ENCODE measurements at places on chromosomes 7 and 10.
A peak's percentile ranks its signal among the peaks of the same experiment; 100 is the strongest.

GRCh38 chr7:119545118-119545517, 727.9 kb upstream of the KCND2 start:
- no peak for DNase-seq

DNA sequence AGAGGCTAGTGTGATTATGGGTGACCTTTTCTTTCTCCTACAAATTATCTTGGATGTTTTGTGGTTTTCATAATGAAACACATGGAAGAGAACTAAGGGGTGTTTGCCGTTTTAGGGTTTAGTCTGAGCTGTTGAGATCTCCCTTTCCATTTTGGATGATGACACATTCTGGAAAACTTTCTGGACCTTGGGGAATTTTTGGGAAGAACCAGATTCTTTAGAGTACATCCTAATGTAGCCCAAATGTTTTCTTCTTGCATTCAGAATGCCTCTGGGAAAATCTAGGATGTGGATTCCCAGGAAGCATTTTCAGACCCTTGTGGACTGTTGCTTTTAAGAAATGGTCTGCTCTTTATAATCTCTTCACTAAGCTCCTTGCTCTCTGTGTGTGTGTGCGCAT, 165.7 kb downstream of the SORCS3 start:
- DNase-seq, result no peak

GRCh38 chr7:142720986-142721385, 28.3 kb upstream of the PRSS1 start:
- no peak for DNase-seq

DNA sequence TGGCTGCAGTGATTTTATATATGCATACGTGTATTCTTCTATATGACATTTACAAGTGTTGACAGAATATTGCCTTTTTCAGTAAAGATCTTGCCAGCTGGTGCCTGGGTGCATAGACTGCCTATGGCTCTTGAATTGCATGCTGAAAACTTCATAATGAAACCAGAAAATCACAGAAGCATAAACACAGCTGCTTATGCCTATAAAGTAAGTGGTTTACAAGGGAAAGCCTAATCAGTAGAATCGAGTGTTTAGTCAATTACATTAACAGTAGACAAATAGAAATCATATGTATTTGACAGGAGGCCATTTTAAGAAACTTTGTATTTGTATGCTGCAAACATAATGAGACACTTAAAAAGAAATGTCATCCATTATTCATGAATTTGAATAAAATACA, 82.5 kb downstream of the TMEM168 start:
- no peak for DNase-seq

GRCh38 chr10:44966129-44966815, 6.7 kb downstream of the RASSF4 start:
- no peak for DNase-seq

- DNase-seq, result no peak
Measured at GRCh38 chr7:95478272-95479037, 7.3 kb upstream of the ASB4 start.

- no peak for DNase-seq
Measured at GRCh38 chr7:86748843-86749719, 105.4 kb downstream of the GRM3 start.

GRCh38 chr7:2014391-2015241, 218.1 kb downstream of the MAD1L1 start:
- no peak for DNase-seq

- no peak for DNase-seq
Measured at GRCh38 chr10:69668721-69669120, 38.7 kb downstream of the FAM241B start.

DNA sequence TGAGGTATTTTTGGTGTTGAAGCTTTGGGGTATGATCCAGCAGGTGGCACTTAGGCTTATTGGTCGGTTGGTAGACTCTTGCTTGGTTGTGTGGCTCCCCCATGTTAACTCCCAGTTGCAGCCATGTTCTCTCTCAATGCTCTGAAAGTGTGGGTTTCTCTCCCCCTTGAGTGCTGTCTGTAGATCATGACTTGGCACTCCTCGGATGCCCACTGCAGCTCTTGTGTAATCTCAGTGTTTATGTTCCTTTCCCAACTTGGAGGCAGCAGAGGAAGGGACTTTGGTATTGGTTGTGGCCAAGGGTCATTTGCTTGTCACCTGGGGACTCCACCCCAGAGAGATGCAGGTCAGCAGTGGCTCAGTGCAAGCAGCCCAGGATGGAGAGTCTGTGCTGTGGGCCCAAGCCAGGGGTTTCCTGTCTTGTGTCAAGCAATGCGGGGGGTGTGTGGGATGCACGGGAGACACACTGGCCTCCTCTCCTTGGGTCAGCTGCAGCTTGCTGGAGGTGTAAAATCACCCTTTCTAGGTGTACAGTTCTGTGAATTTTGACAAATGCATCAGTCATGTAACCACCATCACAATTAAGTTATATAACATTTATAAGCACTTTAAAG, 36.9 kb downstream of the PIK3CG start:
- no peak for DNase-seq

- no peak for DNase-seq
Measured at GRCh38 chr7:124566583-124566982, 199.0 kb downstream of the GPR37 start.

DNA sequence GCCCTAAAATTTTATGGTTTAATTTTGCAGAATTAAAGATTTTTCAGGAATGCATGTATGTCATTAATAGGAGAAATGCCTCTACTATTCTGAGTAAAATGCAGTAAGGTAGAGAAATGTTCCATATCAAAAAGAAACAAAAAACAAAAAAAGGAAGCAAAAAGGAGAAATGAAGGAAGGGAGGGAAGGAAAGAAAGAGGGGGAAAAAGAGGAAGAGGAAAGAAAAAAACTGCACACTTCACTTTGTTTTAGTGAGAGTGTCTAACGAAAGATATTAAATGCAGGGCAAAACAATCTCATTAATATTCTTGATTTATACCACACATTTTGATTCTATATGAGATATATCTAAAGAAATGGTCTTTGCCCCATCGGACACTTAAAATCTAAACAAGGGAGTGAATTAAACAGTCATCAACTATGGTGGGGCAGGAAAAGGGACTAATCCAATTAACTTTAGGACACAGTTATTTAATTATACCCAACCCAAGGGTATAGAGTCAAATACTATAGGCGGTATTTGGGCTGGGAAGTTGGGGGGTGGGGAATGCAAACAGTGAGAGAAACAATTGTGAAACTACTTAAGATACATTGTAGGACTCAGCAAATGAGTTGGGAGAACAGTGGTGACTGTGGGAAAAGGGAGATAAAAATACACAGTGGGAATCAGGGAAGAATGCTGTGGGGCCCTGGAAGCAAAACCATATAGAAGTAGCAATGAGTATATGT, 27.0 kb downstream of the IMMP2L start:
- DNase-seq, result no peak

DNA sequence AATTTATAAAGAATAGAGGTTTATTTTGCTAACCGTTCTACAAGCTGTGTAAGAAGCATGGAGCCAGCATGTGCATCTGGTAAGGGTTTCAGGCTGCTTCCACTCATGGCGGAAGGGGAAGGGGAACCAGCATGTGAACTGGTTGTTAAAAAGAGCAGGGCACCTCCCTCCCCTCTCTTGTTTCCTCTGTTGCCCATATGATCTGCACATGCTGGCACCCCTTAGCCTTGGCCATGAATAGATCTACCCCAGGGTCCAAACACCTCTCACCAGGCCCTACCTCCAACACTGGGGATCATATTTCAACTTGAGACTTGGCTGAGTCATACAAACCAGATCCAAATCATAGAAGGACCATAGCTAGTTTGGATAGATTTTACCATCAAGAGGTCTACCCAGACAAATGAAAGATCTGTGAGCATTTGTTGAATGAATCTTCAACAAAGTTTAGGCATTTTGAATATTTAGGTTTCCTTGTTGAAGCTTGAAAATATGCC, 36.0 kb upstream of the NRP1 start:
- no peak for DNase-seq

- no peak for DNase-seq
Measured at GRCh38 chr10:113905756-113906155, 51.3 kb downstream of the NHLRC2 start.

DNA sequence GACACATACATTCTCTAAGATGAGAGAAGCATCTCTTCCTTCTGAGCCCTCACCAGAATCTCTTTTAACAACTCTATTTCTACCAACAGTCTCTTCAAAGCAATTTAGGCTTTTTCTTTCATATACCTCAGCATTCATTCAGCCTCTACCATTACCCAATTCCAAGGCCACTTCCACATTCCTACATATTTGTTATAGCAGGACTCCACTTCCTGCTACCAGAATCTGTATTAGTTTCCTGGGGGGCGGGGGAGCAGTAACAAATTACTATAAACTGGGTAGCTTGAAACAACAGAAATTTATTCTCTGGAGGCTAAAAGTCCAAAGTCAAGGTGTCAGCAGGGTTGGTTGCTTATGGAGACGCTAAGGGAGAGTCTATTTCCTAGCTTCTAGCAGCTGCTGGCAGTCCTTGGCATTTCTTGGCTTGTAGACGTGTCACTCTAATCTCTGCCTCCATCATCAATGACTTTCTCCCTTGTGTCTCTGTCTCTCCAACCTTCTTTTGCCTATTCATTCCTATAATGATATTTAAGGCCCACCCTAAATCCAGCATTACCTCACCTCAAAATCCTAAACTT, 7.4 kb downstream of the PRPS1L1 start:
- no peak for DNase-seq

DNA sequence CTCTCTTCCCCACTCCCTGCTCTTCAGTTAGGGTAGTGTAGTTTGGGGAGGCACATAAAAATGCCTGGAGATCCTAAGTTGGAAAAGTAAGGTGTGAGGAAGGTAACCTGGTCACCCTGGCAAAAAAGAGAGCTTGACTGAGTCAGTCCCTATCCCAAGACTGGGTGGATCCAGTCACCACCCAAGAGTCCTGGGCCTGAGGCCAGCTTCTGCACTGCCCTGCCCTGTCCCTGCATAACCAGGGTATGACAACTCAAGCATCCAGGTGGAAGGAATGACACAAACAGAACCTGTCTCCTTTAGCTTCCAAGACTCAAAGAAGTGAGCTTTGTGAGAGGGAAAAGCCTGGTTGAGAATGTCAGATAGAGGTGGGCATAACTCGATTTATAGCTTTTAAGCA, 26.9 kb upstream of the SORBS1 start:
- DNase-seq, result peak; percentile 18

DNA sequence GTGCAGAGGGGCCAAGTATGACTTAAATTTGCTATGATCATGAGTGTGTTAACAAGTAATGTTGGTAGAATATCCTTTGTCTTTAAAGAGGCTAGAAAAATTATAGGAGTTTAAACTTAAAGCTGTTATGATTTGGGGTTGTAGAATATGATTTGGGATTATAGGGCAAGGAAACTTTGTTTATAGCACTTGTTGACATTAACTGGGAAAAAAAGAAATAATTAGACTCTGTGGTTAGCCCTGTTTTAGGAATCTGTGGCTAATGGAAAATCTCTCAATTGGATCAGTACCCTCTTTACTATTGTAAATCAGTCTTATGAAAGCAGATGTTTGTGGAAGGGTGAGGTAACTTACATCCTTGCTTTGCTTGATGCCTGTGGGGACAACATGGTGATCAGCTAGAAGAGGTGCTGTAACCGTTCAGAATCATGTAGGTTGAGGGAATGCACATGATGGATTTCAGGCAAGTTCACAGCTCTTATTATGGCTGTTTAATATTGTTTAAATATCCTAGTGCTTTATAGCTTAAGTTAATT, 11.1 kb downstream of the ING3 start:
- no peak for DNase-seq

GRCh38 chr10:126433351-126433750, 45.1 kb upstream of the ADAM12 start:
- DNase-seq, result no peak

DNA sequence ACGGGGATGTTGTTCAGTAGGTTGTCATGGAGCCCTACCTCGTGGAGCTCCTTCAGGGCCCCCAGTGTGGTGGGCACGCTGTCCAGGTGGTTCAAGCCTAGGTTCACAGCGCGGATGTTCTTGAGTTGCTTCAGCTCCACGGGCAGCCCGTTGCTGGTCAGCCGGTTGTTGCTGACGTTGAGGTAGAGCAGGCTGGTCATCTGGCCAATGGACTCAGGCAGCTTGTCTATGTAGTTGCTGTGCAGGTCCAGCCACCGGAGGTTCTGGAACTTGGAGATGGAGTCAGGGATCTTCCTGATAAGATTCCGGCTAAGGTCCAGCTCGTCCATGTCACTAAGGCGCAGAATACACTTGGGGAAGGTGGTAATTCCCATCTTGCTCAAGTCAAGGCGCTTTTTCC, 26.0 kb downstream of the LRRC18 start:
- no peak for DNase-seq

DNA sequence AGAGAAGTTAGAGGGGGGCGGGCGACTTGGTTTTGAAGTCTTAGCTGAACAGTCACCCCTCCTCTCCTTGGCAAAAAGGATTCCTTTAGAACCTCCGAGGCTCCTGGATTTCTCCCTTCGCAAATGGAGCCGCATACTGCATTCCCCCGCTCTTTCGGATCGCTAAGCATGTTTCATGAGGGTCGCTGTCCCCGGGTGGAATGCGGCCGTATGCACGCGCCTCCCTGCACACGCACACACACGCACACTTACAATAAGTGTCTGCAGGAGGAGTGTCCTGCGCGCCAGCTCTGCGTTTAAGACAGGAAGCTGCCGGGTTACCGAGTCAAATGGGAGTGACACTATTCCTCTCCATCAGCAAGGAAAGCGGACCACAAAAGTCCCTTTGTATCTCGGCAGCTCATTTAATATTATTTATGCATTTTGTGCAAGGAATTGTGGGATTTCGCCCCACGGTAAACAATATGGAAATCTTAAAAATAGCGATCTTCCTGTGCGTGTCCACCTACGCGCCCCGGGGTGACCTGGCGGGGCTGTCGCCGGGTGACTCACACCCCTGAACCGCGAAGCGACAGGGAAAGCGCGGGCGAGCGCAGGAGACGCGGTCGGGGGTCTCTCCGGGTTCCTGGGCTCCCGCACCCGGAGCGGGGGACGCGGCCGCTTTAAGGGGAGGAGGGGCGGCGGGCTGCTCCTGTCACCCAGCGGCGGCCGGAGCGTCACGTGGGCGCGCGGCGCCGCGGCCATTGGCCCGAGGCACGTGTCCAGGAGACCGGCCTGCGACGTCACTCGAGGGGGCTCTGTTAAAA, 988 bp upstream of the EN2 start:
- DNase-seq, result peak; percentile 29

- no peak for DNase-seq
Measured at GRCh38 chr7:74272305-74273038, 16.7 kb upstream of the CLIP2 start.

DNA sequence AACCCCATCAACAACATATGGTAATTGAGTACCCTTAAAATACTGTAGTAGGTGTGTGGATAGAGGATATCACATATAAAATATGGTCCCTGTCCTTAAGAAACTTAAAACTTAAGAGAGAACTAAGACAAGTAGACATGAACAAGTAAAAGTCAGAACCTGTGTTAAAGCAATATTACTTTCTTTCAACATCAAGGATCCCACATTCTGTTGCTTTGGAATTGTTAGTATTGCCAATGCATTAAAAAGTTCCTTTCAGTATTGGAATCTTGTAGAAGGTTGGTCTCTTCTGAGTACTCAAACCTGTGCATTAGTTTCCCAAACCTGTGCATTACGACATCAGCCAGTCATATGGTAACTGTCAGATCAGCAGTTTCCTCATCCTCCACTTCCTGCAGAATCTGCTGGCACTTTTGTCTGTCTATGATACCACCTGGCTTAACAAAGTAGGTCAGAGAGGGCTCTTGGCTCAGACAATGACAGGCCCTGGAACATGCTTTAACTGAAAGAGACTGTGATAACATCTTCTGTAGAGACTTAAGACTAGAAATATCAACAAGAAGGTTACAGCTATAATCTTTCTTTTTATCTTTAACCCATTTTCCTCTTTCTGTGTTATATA, 56.5 kb downstream of the CCDC71L start:
- no peak for DNase-seq

- peak; percentile 51 for DNase-seq
Measured at GRCh38 chr7:141701489-141702046, 398 bp downstream of the DENND11 start.

- DNase-seq, result no peak
Measured at GRCh38 chr7:5550831-5551230, 127.2 kb upstream of the TNRC18 start.

All from erythroblast (primary cell).